Epithelial cell of alveolus of lung (primary cell): ENCODE measurements at places on chromosomes 7 and 10. TPM values are rescaled to one million over a fixed set of nuclear protein-coding genes. Genes with fewer than 3 reads are reported as not detected.

AKR1C3 gene
- total RNA-seq, result 0.52 and 9.6 TPM in 2 replicates

VTI1A gene
- total RNA-seq, result 18.0 and 24.4 TPM in 2 replicates

GPR85 gene
- total RNA-seq, result 0.24 and 3.6 TPM in 2 replicates

ZNF365 gene
- 0.32 and 3.4 TPM in 2 replicates for total RNA-seq

HTR5A gene
- total RNA-seq, result not detected in 2 replicates
